ENCODE measurements at places on chromosomes 4 and X. TPM values are rescaled to one million over a fixed set of nuclear protein-coding genes. Genes with fewer than 3 reads are reported as not detected.

UGT2B15 gene
- total RNA-seq: not detected

OTUD6A gene
- not detected for total RNA-seq

CXCL8 gene
- 3.2 TPM for total RNA-seq

FAM9C gene
- not detected for total RNA-seq

STARD8 gene
- 3.0 TPM for total RNA-seq

CYLC1 gene
- total RNA-seq: not detected

PHOX2B gene
- not detected for total RNA-seq

NAP1L3 gene
- 8.3 TPM for total RNA-seq

FGA gene
- total RNA-seq: not detected

ADGRG2 gene
- not detected for total RNA-seq

NR3C2 gene
- total RNA-seq: 0.26 TPM

FUNDC2 gene
- total RNA-seq: 54.4 TPM

SPATA4 gene
- total RNA-seq: not detected

ADH1B gene
- not detected for total RNA-seq

TLR3 gene
- 0.37 TPM for total RNA-seq

Data from HFFc6 (cell line).